ENCODE measurements at places on chromosomes 1 and 21.

GRCh38 chr1:41754540-41754939 lies 164.2 kb downstream of the HIVEP3 start:
- peak; percentile 31 for DNase-seq

GRCh38 chr1:61482170-61482734 lies 242.7 kb downstream of the TM2D1 start:
- DNase-seq, result no peak

- DNase-seq, result no peak
Observed at GRCh38 chr21:30984889-30985288, 53.4 kb downstream of the KRTAP19-8 start.

DNA sequence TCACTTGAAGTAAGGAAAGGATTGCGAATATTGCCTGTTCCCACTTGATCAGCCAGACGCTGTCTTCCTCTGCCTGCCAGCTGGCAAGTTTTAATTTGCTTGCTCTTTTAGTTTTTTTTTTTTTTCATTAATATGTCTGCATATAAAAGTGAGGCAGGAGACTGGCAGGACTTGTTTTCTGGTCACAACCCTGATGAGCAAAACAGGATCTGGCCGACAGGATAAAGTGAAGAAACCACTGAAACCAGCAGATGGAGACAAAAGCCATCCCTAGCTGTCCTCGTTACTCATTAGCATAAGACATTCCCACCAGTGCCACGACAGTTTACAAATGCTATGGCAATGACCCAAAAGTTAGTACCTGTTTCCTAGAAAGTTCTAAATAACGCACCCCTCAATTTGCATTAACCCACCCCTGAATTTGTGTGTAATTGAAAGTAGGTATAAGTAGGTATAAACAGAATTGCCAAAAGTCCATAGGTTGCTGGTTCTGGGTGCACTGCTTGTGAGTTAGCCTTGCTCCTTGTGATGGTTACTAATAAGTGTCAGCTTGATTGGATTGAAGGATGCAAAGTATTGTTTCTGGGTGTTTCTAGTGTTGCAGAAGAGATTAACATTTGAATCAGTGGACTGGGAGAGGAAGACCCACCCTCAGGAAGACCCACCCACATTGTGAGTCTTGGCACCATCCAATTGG lies 60.8 kb downstream of the ZNF684 start:
- no peak for DNase-seq

DNA sequence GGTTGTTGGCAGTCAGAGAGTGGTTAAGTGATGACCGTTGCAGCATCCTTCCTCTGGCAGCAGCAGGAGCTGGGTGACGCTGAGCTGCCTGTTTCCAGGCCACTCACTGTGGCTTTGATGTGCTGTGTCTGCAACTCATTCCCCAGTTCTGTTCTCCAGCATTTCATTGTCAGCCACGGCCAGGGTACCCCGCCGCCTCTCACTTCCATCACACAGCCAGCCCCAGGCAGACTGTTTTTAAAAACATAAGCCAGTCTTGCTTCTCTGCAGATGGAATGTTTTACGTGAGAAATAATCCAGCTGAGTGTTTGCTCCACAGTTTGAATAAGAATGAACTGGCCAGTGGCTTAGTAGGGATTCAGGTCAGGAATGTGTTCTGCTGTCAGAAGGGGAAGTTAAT lies 21.5 kb upstream of the ST6GALNAC3 start:
- DNase-seq, result no peak

- no peak for DNase-seq
Observed at GRCh38 chr1:219559899-219560298, 53.0 kb downstream of the ZC3H11B start.

DNA sequence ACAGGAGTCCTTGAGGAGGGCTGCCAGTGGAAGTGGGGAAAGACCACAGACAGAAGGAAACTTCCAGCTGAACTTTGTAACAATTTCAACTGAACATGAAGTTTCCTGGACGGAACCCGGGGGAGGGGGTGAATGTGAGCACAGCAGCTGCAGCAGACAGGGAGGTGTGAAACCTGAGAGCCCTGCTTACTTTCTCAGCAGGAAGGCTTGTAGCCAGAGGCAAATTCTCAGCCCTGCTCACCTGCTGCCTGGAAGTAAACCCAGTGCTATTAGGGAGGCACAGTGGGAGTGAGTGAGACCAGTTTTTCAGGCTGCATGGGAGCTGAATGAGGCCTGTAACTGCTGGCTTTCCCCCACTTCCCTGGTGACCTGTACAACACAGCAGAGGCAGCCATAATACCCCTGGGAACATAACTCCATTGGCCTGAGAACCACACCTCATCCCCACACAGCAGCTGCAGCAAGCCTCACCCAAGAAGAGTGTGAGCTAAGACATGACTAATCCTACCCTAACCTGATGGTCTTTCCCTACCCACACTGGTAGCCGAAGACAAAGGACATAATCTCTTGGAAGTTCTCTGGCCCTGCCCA lies 9.6 kb upstream of the SPRR2F start:
- DNase-seq, result no peak

- DNase-seq, result no peak
Observed at GRCh38 chr1:91065337-91065736, 43.5 kb upstream of the ZNF644 start.

- no peak for DNase-seq
Observed at GRCh38 chr1:68401506-68401905, 48.2 kb downstream of the RPE65 start.

- DNase-seq, result no peak
Observed at GRCh38 chr1:11456965-11457364, 22.0 kb upstream of the DISP3 start.

DNA sequence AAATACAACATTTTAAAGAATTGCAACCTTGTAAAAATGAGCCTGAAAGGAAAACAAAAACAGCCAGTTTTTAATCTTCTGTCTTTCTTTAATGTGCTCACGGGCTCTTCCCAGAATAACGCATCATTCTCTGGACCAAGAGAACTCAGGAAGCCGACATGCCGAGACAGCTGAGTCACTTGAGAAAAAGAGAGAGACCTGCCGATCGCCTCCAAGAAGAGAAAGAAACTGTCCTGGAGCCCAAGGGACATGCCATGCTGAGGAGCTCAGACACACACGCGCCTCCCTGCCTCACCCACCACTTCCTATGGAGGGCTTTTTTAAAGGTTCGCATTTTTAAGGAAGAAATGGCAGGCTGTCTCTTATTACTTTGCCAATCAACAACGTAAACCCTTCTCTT lies 176.4 kb downstream of the ZNF281 start:
- no peak for DNase-seq

DNA sequence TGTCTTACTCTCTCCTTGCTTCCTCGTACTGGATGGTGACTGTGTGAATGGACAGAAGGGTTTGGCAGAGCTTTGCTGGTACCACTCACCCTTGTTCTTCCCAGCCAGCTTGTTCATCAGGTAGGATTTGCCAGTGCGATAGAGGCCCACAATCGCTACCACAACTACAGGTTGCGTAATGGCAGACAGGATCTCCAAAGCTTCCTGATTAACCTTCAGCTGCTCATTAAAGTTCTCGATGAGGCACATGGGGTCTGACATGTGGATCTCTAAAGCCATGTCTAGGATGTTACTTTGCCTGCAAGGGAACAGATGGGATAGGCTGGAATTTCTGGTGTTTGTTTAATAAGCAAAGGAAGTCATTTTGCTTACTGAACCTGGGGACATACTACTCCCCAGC lies 3.4 kb downstream of the GBP5 start:
- DNase-seq, result no peak

GRCh38 chr21:37700641-37701202 lies 215.5 kb downstream of the KCNJ6 start:
- DNase-seq, result no peak

DNA sequence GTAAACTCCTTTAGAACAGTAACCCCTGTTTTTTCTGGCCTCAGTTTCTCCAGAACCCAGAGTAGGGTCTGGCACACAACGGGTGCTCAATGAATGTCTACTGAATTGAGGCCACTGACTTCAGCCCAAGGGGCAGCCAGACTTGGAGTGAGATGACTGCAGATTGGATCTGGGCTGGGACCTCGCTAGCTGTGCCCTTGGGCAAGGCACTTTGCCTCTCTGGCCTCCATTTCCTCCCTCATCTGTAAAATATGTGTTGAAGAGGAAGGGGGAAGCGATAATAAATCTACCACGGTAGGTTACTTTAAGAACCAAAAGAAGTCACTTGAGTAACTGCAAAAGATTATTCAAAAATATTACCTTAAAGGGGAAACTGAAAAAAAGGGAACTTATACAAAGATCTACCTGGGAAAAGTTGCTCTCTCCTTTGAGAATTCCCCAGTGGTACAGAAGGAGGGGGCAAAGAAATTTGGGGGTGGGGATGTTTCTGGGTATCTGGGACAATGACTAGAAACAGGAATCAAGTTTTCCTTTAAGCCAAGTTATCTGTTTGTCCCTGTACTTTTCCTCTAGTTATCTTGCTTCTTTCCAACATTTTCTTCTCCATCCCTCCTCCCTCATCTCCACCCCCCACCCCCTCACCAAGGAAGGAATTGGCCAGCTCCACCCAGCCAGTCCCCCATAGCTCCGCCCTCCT lies 394 bp upstream of the GRHL3 start:
- DNase-seq, result no peak

DNA sequence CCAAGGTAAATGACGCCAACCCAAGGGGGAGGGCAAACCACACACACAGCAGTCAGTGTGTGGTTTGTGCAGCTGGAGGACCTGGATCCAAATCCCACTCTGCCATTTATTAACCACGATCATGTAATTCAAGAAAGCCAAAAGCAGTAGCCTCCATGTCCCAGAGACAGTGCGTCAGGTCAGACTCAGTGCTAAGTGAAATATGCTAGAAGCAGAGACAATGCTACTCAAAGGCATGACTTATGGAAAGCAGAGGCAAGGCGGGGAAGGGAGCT lies 13.6 kb downstream of the TTC39A start:
- no peak for DNase-seq

- no peak for DNase-seq
Observed at GRCh38 chr1:41101076-41101475, 79.6 kb upstream of the SLFNL1 start.

GRCh38 chr1:27152004-27152828 lies 2.7 kb downstream of the SLC9A1 start:
- no peak for DNase-seq

DNA sequence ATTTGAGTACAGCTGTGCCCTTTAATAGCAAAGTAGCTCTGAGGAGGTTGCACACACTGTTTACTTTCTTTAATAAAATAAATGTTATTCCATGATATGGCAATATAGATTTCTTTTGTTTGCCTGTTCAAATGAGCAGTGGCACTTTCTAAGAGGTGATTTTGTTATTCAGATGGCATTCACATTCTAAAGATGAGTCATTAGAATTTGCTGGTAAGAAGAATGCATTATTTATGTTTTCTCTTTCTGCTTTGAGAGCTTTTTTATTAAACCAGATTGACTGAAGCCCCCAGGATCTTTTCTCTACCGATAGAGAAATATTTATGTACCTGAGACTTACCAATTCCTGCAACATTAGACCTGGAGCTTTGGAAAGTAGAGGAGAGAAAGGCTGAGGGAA lies 11.2 kb upstream of the LEPR start:
- DNase-seq, result no peak

DNA sequence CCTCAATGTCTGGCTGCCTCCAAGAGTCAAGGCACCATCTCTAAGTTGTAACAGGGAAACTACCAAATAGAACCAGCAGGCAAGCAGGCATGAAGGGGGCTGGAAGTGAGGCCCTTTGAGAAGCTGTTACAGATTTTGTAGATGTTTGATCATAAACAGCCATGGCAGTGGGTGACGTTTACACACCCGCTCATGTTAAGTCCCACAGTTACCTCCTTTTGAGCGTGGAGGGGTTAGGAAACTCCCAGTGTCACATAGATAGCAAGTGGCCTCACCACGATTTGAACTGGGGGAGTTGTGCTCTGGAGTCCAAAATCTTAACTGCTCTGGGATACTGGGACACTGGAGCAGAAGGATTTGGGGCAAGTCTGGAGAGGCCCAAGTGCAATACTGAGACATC lies 192.4 kb downstream of the HIVEP3 start:
- no peak for DNase-seq

GRCh38 chr1:36922593-36923426 lies 111.5 kb downstream of the GRIK3 start:
- DNase-seq, result no peak

DNA sequence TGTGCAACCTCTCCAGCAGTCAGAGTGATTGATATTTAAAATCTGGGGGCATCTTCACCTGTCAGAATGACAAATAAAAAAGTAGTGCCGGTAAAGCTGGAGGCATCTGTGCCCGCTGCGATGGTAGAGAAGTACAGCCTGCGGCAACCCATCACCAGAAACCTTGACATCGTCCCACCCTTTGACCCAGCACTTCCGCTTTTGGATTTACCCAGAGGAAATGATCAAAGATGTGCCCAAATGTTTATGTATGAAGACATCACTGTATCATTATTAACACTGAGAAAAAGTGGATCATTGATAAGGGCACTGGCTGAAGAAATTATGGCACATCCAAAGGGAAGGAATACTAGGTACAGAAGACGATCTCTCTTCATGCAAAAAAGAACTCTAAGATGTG lies 96.0 kb downstream of the PGBD5 start:
- DNase-seq, result no peak

GRCh38 chr1:44602634-44603628 lies 71.3 kb downstream of the TMEM53 start:
- no peak for DNase-seq

DNA sequence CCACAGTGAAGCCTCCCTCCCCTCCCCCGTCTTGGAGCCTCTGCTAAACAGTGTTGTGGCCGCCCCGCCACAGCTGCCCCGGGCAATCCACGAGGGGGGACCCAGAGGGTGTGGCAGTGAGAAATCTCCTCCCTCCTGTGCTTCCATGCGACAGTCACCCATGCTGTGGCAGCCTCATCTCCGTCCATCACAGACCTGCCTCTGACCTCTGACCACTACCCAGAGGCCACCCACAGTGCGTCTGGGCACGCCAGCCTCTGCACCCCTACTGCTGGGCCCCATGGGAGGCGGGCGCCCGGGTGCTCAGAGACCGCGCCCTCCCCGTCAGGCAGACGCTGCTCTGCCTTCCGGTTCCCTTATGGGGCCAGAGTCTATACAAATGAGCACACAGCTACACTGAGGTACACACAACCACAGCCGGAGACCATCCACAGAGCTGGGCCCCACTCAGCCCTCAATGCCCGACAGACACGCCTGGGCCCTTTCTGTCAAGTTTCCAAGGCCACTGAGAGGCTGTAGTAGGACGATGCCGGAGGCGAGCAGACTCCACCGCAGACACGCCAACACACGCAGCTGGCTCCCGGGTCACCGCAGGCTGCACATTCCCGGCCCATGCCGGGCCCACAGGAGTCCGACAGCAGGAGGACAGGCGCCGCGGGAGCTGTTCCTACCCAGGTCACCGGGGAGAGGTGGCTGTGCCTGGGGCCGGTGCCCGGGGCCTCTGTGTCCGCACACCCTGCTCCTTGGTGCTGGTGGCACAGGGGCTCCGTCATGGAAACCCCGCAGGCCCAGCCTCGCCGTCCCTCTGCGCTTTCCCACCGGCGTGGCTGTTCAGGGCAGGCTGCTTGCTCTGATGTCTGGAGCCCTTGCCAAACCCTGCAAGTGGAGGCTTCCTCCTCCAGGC lies 23.9 kb upstream of the TMEM52 start:
- no peak for DNase-seq

- DNase-seq, result no peak
Observed at GRCh38 chr1:119510046-119510445, 3.0 kb downstream of the HSD3B1 start.

Data from stimulated activated CD8-positive, alpha-beta memory T cell treated with anti-CD3 and anti-CD28 coated beads, Interleukin-4, amount 100 ng/mL, for 4 hours (primary cell).